Femur (tissue), 1 donor: ENCODE measurements at places on chromosomes 7 and 10.

DNA sequence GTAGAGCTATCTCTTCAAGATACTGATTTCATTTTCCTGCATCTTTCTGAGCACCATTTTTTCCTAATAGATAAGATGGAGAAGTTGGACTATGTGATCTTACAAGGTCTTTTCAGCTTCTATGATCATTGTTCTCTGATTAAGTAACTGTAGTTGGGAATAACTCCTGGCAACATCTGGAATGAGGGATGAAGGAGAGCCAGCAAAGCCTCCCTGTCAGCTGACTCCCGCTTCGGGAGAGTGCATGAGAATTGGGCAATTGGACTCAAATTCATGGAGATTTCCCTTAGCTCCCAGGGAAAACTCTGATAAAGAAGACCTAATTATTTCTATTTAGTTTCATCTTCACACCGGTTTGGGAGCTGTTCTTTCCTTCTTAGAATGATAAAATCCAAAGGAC, 146.1 kb downstream of the CCDC71L start:
- DNase-seq, result no peak

DNA sequence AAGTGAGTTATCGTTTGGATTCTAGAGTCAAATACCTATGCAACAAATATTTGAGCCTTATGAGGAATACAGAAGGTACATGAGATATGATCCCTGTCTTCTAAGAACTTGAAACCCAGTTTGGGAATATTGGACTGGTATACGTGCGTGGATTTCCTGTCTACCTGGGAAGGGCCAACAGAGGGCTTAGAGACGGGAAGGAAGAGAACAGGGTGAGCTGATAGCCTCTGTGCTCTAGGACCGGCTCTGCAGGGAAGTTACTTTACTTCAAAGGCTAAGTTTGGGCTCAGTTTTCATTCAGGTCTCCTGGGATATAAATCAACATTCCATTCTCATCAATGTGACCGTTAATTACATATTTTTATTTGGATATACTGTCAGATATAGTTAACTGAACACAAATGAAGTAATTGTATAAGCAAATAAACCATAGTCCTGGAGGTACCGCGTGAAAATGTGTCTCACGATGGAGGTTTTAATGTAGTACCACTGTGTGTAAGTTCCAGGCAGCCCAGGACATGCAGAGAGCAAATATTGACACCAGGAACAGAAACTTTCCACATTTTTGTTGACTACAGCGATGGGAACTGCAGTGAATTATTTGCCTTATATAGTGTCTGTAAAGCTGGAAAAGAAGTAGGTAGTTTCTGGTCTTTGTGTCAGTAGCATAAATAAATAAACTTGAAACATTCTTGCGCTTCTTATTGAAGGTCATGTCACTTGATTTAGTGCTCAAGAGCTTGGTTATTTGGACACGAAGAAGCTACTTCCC, 8.6 kb downstream of the CHST12 start:
- no peak for DNase-seq

DNA sequence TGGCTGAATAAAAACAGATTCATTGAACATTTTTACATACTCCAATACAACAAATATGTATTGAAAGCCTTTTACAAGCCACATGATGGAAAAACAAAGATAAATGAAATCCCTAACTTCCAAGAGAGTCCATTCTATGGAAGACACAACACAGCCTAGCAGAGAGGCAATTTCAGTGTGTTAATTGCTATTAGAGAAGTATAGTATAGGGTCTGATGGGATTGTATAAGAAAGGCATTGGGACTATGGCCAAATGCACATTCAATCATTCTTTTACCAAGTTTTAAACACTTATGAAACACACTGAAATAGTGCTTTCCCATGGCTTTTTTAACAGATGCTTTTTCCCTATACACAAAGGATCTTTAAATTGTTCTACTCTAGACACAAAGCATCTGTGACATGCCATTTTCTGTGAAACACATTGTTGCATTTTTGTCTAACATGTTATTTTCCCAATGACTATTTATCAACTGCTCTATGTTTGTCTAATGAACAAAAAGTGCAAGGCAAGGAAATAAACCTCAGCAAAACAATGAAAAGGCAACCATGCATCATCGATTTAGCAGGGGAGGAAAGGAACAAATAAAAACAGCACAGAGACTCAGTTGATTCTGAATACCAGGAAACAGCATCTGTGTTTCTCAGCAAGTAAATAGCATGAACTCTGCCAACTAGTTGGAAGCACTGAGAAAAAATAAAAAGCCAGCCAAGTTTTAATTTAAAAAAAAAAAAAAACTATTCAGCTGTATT, 42.4 kb upstream of the PHYHIPL start:
- no peak for DNase-seq

GRCh38 chr10:97919012-97919411, 69.4 kb downstream of the GOLGA7B start:
- DNase-seq, result no peak

DNA sequence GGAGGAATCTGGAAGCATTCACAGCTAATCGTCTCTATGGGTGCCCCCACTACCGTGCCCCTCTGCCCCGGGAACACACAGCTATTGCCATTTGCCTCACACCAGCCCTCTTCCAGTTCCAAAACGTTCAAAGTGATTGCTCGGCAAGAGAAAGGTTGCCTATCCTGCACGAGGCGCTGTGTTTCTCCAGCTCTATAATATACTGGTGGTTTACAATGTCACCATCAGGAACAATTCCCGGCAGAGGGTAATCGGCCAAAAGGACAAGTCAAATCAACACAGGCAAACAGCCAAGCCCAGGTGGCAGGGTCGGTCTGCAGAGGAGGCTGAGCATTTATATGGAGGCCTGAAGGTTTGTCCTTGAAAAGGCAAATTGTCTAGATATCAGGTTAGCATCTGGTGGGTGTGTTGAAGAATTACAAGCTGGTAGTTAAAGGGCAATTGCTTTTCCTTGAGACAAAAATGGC, 29.2 kb upstream of the TNS3 start:
- no peak for DNase-seq

DNA sequence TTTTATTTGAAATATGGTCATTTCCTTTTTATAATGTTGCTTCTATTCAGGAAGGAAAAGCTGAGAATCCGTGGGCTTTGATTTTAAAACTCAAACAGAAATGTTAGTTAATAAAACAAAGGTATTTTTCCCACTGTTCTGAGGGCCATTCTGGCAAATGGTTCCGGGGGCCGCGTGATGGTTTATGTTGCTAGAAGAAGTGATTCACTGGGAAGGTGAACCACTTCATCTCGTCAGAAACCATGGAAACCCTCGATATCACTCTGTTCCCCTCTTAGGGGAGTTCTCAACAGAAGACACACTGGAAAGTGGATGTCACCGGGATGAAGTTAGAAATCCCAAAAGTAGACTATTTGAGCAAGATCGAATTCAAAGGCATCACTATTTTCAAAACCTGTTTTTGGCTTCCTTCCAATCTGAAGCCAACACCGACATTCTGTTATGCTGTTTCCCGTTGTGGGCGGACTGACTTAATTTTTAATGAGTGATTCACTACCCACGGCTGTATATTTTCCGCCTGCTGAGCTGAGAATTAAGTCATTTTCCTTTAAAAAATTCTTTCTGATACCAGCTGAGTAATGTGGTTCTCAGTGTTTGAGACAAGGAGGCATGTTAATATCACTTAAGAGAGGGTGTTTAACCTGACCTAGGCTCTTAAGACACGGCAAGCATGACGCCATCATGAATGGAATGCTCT, 84.1 kb downstream of the PTPRE start:
- no peak for DNase-seq

- no peak for DNase-seq
Measured at GRCh38 chr7:52712938-52713337, 322.5 kb upstream of the POM121L12 start.

- DNase-seq, result no peak
Measured at GRCh38 chr7:46360811-46361210, 439.7 kb upstream of the IGFBP3 start.

DNA sequence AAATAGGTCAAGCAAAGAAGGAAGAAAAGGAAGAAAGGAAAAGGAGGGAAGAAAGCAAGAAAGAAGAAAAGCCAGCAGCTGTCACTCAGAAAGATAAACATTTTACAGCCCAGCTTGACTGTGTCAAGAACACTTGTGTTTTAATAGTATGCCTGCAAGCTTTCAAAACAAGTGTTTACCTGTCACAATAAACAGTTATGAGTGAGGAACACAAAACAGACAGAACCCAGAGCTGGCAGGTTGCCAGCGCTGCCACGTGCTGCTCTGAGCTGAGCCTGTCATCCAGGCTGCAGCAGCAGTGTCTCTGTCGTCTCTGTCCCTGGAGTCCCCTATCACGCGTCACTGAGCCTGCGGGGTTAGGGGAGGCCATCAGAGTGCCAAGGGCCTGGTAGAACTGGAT, 827.6 kb upstream of the AUTS2 start:
- peak; percentile 23 for DNase-seq

GRCh38 chr10:128579280-128579865, 453.1 kb upstream of the MKI67 start:
- no peak for DNase-seq

- DNase-seq, result no peak
Measured at GRCh38 chr10:8499752-8500390, 445.4 kb downstream of the GATA3 start.

DNA sequence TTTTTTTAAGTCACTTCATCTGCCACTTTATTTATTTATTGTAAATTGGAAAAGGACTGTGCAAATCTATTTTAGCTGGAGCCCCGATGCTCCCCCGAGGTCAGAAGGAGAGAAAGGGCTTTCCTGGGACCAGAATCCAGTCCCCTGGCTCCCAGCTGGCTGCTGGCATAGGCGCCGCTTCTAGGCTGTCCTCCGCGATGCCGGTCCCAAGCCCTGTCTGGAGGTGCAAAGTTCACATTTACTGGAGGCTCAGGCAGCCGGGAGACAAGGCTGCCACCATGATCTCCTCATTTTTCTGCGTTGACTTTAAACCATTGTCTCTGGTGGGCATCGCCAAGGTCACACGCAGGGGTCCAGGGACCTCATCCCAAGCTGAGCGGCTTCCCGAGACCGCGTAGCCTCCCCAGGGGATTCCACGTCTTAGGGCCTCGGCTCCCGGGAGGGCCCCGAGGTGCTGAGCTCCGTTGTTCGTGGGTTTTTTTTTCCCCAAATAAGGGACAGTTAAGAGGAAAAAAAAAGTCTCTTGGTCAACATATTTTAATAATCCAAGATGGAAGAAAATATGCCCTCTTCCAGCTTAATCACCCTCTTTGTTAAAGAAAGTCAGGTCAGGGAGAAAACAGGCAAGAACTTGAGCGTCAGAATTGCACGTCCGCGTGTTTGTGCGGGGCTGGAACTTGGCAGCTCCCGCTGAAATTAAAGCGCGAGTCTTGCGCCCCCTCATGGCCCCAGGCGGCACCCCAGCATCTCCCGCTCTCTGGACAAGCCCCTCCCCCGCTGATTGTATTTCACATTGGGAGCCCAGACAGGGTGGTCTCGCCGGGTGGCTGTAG, 11.9 kb downstream of the RGR start:
- peak; percentile 53 for DNase-seq

DNA sequence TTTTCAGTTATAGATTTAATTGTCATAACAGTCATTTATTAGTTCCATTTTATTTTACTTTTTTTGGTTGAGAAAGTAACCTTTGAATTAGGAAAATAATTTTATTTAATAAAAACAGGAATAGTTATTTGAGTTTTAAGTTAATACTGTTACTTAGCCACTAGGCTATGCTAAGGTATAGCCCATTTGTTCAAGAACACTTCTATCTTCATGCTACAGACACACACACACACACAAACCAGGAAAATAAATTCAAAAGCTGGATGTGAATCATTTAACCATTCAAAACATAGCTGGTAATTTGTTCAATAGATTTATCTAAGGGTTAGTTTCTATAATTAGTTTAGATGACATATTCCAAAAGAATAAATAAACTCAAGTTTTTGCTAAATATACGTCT, 148.4 kb downstream of the RNF133 start:
- DNase-seq, result no peak

- DNase-seq, result no peak
Measured at GRCh38 chr7:91157579-91158320, 106.5 kb upstream of the FZD1 start.

DNA sequence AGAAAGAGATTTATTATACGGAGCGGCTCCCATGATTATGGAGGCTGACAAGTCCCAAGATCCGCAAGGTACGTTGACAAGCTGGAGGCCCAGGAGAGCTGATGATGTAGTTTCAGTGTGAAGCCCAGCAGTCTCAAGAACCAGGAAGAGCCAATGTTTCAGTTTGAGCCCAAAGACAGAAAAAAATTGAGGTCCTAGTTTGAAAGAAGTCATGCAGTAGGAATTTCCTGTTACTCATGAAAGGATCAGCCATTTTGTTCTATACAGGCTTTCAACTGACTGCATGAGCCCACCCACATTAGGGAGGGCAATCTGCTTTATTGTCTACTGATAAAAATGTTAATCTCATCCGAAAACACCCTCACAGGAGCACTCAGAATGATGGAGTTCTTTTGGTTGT, 51.5 kb downstream of the CCDC71L start:
- no peak for DNase-seq

GRCh38 chr10:10935032-10935431, 82.6 kb upstream of the CELF2 start:
- no peak for DNase-seq

- DNase-seq, result no peak
Measured at GRCh38 chr7:151859111-151859947, 17.6 kb downstream of the PRKAG2 start.

- no peak for DNase-seq
Measured at GRCh38 chr10:11425676-11426075, 185.8 kb downstream of the USP6NL start.

DNA sequence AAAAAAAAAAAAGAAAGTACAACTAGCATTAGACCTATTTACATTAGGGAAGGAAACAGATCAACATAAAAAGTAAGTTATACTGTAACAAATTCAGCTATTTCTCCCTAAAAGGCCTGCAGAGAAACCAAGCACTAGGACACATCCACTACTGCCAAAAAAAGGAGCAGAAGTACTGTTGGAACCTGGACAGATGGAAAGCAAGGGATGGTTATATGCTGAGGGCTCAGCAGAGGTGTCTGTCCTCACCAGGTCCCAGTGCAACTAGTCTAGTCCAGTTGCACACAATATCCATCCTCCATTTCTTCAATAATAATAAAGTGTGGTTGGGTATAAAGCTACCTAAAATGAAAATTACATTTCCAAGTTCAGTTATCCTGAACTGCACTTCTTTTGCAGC, 103.2 kb upstream of the IFRD1 start:
- DNase-seq, result no peak

DNA sequence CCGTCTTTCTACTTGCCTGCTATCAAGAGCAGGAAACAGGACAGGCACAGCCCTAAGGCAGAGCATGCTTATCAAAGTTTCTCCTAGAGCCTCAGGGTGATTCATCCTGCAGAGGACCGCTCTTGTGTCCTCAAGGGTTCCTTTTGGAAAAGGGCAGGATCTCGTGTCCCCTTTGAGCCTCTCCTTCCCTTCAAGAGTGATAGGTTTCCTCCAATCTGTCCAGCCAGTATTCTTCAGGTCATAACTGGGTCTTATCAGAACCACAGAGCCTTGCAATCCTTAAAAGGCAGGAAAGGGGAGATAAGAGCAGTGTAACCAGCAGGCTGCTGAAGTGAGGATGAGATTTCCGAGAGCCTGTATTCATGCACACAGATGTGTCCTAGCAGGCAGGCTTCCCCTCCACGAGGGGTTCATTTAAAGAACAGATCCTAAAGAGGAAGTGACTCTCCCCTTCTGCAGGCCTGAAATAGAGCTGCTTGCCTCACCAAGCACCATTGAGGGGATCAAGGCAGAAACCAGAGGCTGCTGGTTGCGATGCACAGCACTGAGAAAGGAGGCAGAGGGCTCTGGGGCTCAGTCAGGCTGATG, 90.5 kb upstream of the SVIL start:
- no peak for DNase-seq
